ENCODE measurements at places on chromosomes 7 and 10.

- no peak for DNase-seq
These were observed 61.2 kb upstream of the NPVF start for GRCh38 chr7:25289518-25289917.

GRCh38 chr10:88111294-88111693 is 247.9 kb downstream of the PTEN start:
- DNase-seq = no peak

- DNase-seq = no peak
These were observed 117.5 kb downstream of the PARD3 start for GRCh38 chr10:34697351-34698247.

DNA sequence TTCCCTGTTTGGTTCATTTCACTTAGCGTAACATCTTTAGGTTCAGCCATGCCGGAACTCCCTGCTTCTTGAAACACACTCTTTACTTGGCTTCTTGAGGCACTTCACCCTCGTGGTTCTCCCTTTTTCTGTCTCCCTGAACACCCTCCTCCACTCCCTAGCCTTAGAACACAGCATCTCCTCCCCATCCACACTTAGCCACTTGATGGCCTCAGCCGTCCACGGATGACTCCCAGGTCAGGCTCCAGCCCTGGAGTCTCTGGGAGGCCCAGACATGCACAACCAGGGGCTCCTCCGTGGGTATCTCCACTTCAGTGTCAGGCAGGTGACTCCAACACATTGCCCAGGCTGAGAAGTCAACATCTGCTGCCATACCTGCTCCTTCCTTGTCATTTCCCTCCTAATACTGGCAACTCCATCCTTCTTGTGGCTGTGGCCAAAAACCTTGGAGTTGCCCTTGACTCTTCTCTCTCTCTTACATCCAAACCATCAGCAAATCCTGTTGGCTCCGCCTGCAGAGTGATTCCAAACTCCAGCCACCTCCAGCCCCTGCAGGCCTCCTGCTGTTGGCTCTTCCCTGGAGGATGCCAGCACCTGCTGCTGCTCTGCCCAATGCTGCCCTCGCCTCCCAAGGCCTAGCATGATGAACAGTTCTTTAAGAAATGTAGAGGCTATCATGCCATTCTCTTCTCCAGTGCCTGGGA is 8.4 kb upstream of the INMT start:
- DNase-seq = no peak

DNA sequence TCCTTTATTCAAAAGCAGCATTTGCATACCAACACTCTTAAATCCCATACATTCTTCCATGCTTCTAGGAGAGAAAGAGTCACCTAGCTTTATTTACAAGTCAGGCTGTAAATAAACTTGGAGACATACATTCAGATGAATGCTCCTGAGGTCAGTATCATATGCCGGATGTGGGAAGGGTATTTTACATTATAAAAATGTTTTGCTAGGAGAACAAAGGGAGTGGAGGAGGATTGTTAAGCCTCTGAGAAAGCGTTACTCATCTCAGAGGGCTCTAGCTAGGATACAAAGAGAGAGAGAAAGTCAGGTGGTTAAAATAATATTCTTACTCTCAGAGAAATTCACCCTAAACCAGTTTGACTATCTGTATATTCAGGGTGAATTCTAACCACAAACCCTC is 300.9 kb upstream of the NPSR1 start:
- DNase-seq = no peak

DNA sequence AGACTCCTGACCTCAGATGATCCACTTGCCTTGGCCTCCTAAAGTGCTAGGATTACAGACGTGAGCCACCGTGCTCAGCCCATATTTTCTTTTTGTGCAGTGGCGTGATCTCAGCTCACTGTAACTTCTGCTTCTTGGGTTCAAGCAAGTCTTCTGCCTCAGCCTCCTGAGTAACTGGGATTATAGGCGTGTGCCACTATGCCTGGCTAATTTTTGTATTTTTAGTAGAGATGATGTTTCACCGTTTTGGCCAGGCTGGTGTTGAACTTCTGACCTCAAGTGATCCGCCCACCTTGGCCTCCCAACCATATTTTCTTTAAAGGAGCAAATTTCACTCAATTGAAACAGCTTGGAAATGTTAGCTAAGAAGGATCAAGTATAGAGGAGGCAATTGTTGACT is 16.5 kb downstream of the GBF1 start:
- no peak for DNase-seq

DNA sequence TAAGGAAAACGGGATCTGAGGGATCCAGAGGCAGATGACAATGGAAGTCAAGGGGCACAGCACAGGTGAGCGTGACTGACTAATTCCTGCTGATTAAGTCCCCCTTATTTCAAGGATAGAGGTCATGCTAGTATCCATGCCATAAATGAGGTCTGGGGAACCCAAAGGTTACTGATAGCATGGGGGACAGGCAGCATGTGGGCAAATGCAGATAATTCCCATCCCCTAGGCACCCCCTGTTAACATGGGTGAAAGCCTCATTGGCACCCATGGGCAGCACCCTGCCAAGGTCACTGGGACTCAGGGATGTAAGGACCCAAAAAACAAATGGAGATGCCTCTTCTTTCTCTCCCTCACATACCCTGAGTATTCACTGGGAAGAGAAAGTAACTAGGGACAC is 139.7 kb downstream of the WDR11 start:
- no peak for DNase-seq

GRCh38 chr10:130495891-130496636 is 359.9 kb downstream of the GLRX3 start:
- DNase-seq = no peak

DNA sequence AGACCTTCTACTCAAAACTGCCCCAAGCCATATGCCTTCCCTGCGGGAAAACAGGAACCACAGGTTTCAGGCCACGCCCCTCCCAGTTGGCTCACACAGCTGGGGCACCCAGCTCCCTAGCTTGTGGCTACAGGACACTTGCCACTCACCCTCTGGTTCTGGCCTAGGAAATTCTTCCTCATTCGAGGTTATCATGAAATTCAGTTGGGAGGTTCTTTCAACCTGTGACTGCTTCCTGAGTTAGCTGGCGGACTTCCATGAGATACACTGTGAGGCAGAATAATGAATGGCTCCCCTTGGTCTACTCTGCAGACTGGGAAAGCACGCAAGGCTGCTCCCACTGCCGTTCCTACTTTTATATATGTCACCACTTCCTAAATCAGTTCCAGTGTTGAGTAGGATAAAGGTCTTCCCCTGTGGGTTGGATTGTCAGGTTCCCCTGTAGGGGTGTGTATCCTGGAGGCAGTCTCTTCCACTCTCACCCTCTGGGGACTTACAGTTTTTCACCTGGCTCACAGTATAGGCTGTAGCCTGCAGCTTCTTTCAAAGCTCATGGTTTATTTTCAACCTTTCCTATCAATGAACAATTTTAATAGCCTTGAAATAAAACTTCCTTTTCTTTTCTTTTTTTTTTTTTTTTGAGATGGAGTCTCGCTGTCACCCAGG is 37.0 kb downstream of the GPR22 start:
- DNase-seq = no peak

DNA sequence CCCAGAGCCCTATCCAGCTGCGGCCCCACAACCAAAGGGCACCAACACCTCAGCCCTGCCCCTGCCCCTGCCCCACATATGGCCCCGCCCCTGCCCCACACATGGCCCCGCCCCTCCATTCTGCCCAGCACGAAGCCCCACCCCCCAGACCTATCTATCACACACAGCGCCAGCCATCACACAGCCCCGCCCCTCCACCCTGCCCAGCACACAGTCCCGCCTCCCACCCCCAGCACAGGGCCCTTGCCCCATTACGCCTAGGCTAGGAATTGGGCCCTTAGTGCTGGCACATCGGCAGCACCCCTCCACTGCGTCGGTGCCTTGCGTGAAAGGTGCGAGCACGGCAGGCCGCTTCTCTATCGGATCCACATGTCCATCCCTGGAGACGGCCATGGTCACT is 126.8 kb downstream of the MAD1L1 start:
- DNase-seq = no peak

DNA sequence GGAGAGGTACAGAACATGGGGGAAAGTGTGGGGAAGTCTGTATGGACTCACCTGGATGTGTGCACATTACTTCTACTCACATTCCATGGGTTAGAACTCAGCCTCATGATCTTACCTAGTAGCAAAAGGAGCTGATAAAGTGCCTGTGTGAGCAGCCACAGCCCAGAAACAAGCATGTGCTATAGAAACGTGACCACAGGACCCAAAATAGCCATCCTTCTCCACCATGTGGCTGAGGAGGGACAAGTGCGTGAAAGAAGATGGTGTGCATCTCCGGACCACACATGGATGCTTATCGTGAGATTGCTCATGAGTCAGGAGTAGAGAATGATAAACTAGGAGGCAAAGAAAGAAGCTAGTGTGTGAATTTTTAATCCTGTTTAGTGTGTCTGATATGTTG is 336.4 kb upstream of the PLXDC2 start:
- DNase-seq = no peak

DNA sequence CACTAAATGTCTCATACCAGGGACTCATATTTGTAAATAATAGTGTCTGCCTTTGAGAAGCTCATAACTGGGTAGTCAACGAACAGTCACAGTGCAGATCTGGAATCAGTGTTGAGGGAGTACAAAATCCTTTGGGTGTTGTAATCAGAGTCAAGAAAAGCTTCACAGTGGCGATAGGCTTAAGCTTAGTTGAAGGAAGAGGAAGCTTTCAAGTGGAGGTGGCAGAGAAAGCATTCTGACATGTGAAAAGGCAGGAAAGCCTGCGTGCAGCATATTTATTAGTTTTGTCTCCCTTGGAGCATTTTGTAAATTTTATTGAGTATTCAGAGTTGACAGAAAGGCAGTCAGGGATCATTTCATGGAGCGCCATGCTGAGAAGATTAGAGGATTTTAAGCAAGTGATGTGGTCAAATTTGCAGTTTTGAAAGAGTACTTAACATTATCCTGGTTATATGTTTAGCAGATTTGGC is 104.9 kb downstream of the ADK start:
- DNase-seq = no peak

- no peak for DNase-seq
These were observed 3.1 kb downstream of the WDR91 start for GRCh38 chr7:135208102-135208793.

DNA sequence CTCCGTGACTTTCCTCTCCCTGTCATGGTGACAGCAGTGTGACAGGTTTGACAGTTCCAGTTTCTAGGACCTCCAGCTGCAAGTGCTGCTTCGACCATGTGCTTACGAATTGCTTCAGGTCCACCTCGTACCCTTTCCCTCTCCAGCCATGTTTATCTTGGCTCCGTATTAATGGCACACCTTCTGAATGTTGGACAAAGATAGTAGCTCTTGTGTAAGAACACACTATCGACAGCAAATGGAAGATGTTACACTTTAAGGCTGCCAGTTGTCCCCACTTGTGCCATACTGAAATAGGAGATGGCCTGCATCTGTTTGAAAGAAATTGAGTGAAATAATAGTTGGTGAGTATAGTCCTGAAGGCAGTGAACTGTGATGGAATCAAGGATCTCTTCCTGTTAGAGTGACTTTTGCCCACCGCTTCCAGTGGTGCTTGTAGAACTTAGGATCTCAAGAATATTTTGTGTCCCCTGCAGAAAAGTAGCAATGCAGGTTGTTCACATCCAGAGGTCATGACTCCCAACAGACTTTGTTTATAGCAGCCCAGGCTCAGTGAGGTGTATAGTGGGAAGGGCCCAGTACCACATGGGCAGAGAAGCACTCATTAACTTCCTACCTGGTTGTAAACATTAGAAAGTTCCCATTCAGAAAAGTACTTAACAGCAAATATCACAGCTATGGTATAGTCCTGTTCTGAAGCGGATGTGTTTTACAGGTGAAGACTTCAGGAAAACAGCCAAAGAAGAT is 629.7 kb upstream of the GALNT17 start:
- no peak for DNase-seq

DNA sequence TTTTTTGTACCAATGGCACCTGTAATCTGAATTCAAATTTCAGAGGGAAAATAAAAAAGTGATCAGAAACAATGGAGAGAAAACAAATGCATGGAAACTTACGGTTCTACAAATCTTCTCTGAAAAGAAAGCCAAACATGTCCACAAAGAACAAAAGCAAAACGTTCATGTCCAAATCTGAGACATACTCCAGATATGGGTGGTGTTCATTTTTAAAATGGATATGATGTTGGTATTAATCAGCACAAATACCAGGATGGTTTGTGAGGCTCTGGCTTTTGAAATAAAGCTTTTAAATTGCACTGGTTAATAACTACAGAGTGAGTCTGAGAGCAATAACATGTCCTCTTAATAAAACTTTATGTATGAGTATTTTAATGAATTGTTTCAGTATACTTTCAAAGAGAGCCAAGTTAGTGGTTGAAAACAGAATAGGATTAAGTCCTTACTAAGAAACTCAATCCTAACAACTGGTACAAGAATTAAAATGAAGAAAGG is 366.4 kb downstream of the INHBA start:
- no peak for DNase-seq

- no peak for DNase-seq
These were observed 110.6 kb downstream of the AUTS2 start for GRCh38 chr7:69708857-69709256.

- no peak for DNase-seq
These were observed 299.9 kb downstream of the ABCA13 start for GRCh38 chr7:48471196-48471595.

DNA sequence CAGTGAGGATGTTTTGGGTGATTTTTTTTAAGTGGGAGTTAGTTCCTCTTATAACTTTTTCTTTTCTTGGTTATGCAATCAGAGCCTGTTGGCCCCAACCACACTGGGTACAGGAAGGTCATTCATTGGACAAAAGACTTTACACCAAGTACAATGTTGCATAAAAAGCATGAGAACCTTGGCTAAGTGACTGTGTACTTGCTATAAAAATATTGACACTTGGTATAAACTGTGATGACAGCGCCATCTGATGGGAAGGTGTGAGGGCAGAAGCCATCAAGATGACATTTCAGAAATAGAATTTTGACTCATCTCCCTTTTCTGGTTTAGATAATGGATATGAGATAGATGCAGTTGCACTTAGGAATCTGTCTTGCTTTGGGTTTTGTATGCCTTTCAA is 126.4 kb upstream of the CCDC6 start:
- peak; percentile 29 for DNase-seq

DNA sequence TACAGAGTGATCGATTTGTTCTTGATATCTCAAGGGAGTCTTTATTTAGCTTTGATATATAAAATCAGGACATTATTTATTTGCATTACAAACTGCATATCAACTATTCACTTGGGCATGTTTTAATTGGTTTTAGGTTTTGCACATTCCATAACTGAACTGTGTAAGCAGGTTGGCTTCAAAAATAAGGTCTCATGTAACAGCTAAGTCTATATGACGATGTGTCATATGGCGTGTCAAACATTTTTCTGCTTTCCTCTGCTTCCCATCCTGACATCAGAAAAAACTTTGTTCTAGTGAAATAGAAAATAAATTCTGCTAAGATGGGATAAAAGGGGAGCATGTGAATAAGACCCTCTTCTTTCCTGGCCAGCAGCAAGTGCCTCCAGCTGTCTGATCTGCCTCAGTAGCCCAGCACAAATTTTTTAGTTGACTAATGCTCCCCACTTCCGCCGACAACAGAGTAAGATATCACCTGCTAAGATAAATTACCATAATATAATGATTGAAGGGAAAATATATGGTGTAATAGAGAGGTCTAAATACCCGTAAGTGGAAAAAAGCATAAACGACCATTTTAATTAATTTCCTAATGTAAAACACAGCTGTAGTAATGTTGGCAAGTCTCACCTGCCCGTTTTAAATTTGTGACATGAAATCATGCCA is 180.5 kb downstream of the TAX1BP1 start:
- DNase-seq = no peak

GRCh38 chr7:91850455-91850854 is 30.0 kb downstream of the MTERF1 start:
- DNase-seq = no peak

All from activated naive CD4-positive, alpha-beta T cell treated with anti-CD3 and anti-CD28 coated beads, Interleukin-2, amount 50 U/mL, for 16 hours (primary cell).